ENCODE measurements at places on chromosomes 2 and 18. TPM values are rescaled to one million over a fixed set of nuclear protein-coding genes. Genes with fewer than 3 reads are reported as not detected.

GRCh38 chr2:157887946-157888345 is 11.8 kb upstream of the ACVR1 start:
- DNase-seq, result no peak

GRCh38 chr18:47571957-47572356 is 320.5 kb upstream of the SKOR2 start:
- no peak for DNase-seq

DNA sequence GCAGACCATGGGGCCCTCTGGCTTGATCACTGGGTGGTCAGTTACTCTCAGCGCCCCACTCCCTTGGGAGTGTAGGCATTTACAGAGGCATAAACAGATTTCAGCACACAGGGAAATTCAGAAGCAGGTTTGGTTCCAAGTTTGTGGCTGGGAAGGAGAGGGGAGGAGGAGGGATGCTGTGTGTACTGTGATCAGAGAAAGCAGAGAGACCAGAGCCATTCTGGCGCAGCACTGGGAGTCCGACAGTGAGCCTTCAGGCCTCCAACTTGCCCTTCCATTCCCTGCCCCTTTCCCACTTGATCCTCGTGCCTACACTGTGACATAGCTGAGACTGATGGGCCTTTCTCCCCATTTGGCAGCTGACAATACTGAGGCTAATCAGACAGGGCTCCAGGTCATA is 47.8 kb upstream of the LOXHD1 start:
- DNase-seq, result no peak

- no peak for DNase-seq
Observed at GRCh38 chr18:37084912-37085311, 256.0 kb downstream of the KIAA1328 start.

GRCh38 chr18:31356025-31356424 is 20.6 kb upstream of the DSG4 start:
- DNase-seq, result no peak

GRCh38 chr2:74515981-74516633 is 1.9 kb downstream of the TLX2 start:
- DNase-seq, result no peak

DNA sequence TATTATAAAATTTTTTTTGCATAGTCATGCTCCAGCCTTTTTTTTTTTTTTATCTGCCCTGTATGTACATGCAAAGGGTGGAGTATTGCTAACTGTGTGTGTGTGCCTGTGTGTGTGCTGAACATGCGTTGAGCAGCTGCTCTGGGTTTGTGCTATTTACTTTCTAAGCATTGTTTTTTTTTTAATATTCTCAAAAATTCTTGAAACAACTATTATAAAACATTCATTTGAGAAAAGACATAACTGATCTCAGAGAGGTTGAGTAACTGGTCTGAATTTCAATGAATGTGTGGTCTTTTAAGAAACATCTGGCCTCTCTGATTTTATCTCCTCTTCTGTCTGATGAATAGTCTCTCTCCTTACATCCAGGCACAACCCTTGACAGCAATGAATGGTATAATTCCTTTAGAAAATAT is 366.0 kb upstream of the SLC14A2 start:
- DNase-seq, result no peak

Gene CHST9
- 0.28 TPM for polyA plus RNA-seq

Gene SH3BP4
- 22.9 TPM for polyA plus RNA-seq

All from muscle of arm (tissue), 14 donors.